ENCODE measurements at places on chromosomes 6 and 20.

DNA sequence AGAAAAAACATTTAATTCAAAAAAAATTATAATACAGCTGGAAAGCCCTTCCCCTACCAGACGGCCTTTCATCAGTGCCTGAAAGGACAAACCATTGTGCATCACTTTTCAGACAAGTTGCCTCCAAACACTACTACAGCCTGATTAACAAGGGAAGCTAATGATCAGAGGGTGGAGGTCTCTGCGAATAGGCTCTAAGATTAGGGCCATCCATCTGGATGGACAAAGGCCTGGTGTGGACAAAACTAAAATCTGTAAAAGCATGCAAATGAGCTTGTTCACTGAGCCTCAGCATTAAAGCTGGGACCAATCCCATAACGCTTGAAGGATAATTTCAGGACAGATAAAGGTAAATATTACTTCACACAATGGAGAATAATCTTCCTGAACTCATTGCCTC, 228.7 kb upstream of the PLN start:
- DNase-seq = no peak

DNA sequence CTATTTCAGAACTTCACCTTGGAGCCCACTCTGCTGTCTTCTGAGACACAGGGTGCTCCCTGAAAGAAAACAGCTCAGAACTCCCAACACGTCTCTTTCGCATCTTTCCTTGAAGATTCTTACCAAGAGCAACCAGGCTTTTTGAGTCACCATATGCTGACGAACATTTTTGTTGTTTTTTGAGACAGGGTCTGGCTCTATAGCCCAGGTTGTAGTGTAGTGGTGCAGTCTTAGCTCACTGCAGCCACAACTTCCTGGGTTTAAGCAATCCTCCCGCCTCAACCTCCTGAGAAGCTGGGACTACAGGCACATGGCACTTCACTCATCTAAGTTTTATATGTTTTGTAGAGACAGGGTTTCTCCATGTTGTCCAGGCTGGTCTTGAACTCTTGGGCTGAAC, 68.5 kb downstream of the TRMT11 start:
- DNase-seq = no peak

- no peak for DNase-seq
These were observed 86.4 kb downstream of the MAP3K7 start for GRCh38 chr6:90500458-90500857.

DNA sequence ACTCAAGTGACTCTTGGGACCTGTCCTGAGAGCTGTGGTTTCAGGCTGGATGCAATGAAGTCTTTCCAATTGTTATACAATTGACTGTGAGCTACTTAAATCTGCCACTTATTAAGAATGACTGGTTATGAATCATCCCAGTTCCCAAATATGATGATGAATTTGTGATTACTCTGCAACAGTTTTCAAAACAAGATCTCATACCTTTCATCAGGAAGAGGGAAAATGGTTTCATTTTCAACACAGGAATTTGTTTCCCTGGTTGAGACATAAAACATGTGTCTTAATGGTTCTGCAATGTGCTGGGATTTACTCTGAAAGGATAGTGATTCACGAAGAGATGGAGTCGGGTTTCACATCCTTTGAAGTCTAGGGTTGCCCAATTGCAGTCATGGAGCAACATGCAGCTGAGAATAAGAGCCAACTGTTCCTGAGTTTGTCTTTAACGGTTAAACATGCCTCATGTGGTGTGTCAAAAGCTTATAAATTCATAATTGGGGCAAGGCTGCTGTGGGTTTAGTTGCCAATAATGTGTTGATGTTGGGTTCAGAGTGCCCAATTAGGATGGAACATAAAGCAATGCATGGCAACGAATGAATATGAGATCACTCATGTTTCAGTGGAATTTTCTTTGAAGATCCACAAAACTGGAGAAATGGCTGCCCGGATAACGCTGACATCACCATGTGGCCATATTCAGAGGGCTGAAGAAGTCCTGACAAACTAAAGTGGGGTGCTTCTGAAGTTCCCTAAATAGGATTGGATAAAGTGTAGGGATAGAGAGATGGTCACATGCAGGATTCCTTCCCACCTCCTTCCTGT, 41.0 kb downstream of the CYP24A1 start:
- DNase-seq = no peak
